SK-N-SH (cell line): ENCODE measurements at places on chromosomes 3 and 15.
A peak's percentile ranks its signal among the peaks of the same experiment; 100 is the strongest.

GRCh38 chr15:92693691-92694331, 38.2 kb upstream of the FAM174B start:
- peak; percentile 55 for DNase-seq

DNA sequence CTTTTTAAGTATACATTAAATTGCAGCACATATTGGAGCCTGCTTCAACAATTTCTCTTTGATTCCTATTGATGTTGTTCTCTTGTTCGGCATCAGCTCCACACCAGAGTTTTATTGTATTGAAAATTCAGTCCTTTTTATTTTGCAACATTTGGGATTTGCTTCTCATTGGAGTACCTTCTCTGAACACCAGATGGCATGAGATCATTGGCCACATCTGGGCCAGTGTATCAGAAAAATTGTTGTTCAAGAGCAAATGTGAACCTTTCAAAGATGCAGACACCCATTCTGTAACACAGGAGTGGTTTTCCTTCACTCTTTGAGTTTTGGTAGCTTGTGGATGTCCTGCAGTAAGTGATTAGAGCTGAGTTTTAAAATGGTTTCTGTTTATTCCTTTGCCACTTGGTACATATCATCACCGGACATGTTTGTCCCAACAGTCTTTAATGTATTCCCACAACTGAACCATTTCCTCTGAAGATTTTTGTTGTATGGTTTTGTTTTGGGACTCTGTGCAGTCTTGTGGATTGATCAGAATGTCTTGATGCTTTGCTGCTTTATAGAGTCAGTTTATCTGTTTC, 96.1 kb downstream of the MCTP2 start:
- DNase-seq = peak; percentile 50

DNA sequence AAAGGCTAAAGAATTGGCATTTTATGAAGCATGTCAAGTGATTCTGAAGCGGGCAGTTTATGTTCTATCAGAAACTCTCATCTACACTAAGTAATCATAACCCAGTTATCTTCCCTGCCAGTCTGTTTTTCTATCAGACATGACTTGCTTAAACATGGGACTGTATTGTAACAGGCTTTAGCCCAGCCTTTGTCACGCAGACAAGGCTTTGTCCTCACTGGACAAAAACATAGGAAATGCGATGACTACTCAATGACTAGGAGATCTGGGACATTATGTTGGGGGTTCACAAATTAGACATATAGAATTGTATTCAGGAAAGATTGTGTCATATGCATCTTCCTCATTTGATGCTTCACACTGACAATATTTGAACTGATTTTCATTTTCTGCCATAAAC, 115.5 kb downstream of the GADL1 start:
- DNase-seq = no peak

DNA sequence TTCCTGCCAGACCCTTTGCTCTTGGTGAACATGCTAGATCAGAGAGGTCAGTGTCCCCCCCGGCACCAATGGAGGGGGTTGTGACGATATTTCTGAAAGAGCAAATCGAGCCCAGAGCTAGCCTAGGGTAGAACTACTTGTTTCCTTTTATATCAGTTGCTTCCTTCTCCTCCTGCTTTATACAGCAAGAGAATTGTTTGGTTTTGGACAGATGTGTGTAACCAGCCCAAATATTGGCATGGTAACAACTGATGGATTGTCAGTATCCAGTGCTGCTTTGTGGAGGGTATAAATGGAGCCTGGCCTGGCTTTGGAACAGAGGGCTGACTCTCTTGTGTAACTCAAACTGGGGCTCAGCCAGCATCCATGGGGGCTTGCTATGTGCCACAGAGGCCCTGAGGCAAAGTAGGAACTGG, 27.2 kb downstream of the SNX1 start:
- DNase-seq = no peak

DNA sequence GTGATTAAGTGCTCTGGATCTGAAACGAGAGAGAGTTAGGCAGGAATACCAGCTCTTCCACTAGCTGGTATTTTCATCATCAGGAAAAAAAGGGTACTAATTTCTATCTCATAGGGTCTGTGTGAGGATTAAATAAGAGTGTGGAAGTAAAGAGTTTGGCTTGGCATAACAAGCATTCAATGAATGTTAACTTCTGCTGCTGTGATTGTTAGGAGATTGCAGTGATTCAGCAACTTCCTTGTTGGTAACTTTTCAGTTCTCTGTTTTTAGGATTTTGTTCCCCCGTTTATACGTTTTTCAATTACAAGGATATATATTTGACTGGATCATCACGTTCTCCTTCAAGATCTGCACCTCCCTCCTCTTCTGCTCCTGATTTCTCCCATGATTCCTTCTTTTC, 65.9 kb upstream of the MYO5C start:
- DNase-seq = no peak

- DNase-seq = no peak
These were observed 57.4 kb downstream of the TMEM266 start for GRCh38 chr15:76117181-76117580.

- DNase-seq = no peak
These were observed 124.0 kb upstream of the TOPAZ1 start for GRCh38 chr3:44117736-44118135.

GRCh38 chr3:17749281-17749680, 6.8 kb upstream of the TBC1D5 start:
- no peak for DNase-seq

- DNase-seq = no peak
These were observed 91.0 kb upstream of the MBNL1 start for GRCh38 chr3:152177757-152178156.

- DNase-seq = no peak
These were observed 151.6 kb downstream of the SERPINI1 start for GRCh38 chr3:167887096-167887495.

DNA sequence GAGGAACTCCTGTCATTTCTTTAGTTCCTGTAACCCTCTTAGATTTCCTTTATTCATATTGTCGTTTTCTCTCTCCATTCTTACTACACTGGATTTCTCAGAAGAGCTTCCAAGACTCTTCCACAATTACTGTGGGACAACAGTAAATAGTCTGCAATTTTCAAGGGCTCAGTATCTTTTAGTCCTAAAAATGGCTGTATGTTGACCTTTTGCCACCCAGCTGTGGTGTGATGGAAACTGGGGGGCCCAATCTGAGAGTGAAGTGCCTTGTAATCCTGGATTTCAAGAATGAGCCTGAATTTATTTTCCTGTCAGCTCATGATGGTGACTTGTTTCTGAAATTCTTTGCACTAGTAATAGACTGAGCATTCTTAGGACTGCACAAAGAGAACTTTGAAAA, 277.6 kb upstream of the RASGRP1 start:
- DNase-seq = no peak

GRCh38 chr3:84881288-84881687, 77.5 kb upstream of the CADM2 start:
- DNase-seq = no peak

- no peak for DNase-seq
These were observed 2.9 kb downstream of the TMOD2 start for GRCh38 chr15:51754267-51754666.

DNA sequence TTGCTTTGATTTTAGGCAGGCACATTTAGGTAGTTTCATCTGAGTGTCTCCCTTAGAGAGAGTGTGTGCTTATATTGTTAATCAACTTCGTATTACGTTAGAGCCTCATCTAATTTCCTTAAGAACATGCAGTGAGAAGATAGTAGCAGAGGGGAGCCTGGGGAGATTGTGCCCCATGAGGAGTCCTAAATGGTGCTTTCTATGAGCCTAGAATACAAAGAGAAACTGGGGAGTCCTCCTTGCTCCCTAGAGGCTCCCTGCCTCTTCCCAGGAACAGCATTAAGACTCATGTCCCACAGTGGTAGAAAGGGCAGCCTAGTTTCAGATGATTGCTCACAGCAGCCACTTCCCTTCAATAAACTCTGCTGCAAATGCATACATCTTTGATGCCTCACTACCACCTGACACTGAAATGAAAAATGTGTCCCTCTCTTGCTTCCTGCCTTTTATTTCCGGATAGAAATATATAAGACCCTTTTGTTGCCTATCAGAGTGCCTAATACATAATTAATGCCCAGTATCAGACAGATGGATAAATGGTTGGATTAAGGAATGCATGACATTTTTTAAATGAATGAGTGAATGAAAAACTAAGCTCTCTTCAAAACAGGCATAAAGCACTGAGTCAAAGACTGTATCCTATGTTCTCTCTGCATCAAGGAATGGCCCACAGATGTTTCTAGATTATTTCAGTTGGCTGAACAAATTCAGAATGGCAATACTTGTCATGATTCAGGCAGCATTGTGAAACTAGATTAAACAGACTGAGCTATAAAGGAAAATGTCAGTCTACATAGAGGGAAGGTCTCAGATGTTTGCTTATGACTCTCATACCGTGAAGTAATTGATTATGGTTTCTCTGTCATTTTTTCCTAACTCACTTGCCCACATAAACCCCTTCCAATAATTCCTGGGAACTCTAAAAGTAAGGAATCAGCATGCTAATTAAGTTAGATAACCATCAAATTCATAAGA, 362.1 kb downstream of the LRRC3B start:
- DNase-seq = no peak

DNA sequence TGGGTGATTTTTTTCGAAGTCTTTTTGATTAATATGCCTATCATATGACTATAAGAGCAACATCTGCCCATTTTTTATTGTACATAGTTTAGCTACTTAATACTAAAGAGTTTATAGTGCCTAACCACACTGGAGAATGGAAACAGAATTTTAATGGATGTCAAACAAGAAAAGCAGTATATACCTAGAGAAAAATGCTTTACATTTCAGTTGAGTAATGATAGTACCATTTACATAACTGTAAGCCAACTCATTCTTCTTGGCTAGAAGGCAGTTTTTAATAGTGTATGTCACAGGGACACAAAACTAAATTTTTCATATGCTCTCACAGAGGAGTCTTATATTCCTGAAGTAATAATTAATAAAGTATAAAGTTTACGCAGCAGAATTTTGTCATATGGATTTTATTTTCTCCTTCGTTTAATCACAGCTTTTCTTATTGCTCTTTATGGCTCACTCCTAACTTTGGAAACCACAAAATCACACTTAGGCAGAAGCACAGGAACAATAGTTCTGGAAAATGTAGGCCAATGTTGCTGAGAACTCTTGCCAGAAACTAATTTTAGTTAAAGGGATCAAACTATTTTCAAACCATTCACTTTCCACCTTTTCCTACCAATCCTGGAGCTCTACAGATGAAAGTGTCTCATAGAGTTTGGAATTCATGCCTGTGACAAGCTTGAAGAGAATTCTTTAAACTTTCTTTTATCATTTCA, 243.6 kb downstream of the ZIC1 start:
- no peak for DNase-seq

- peak; percentile 95 for DNase-seq
These were observed at the start of gene ATP2B2 for GRCh38 chr3:10505050-10505790. Gene ATP2B2 (minus strand): TSS chr3:10505586. CDS start chr3:10449543, 56,043 bp downstream.

DNA sequence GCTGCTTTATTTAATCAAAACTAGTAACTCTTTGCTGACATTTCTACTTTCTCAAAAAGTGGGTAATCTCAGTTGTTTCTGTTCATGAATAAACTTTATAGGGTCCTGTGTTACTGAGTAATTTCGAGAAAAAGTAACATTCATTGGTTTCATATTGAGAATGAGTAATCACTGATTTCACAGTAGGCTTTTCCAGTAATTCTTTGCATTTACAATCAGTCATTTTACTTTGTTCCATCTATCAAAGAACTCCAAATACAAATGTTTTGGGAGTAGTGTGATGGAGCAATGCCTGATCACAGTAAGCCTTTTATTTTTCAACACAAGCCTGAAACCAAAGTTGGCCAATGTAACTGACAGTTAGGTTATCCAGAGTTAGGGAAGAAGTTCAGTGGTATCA, 353.6 kb downstream of the ULK4 start:
- DNase-seq = no peak

DNA sequence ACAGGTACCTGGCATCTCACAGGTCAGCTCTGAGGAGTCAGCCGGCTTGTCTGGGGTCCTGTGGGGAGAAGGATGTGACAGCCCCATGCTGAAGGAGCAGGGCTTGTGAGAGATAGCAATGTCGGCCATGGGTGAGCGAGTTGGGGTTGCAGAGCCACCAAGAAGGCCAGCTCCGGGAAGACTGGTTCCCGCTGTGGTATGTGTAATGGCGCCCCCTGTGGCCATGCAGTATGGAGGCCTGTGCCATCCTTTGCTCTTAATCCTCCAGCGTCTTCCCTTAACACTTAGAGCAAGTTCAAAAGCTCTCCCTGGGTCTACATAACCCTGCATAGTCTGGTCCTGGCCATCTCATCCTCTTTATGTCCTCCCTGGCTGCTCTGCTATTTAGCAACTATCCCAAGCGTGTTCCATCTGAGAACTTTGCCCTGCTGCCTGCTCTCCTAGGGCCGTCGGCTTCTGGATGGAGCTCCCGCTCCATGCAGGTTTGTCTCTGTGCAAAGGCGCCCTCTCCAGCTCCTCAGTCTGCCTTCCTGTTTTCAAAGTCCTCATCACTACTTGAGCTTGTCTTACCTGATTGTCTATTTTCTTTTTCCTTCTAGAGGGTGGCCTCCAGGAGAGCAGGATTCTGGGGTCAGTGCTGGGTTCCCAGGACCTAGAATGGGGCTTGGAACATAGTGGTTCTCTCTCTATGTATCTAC, 40.8 kb upstream of the IQCF6 start:
- DNase-seq = no peak

DNA sequence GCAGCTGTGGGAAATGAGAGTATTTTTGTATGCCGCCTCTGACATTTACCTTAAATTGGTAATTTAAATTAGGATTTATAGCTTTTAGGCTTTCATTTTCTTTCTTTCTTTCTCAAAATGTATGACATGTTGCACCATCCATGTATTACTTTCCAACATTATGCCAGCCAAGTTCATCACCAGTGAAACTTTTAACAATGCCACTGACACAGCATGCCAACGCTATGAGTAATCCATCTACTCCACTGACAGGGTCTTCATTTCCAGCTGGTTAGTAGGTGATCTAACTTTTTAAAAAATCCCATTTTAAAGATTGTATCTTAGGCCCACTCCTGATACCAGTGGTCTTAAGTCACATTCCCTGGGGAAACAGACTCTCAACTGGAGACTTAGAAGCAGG, 21.8 kb upstream of the CLDN16 start:
- no peak for DNase-seq

GRCh38 chr15:90031231-90031791, 30.2 kb downstream of the ZNF710 start:
- DNase-seq = no peak

- peak; percentile 54 for DNase-seq
These were observed 59.5 kb upstream of the TSEN2 start for GRCh38 chr3:12424635-12425319.

DNA sequence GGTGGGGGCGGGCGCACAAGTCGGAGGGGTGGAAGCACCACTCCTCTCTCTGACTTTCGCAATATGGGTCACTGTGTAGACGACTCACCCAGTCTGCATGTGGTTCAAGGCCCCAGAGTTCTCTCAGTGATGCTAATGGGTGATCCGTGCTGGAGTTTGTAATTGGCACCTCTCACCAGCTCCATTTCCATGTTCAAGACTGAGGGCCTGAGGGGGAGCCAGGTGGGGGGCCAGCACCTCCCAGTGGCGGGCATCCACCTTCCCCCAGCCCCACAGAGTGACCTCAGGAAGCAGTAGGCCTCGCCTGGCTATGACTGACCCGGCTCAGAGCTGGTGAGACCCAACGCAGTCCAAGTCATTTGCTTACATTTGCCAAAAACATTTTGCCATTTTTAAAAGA, 230.0 kb upstream of the ST8SIA2 start:
- DNase-seq = no peak
